Thymus (tissue), 14 donors: ENCODE measurements at places on chromosomes 4 and X.

DNA sequence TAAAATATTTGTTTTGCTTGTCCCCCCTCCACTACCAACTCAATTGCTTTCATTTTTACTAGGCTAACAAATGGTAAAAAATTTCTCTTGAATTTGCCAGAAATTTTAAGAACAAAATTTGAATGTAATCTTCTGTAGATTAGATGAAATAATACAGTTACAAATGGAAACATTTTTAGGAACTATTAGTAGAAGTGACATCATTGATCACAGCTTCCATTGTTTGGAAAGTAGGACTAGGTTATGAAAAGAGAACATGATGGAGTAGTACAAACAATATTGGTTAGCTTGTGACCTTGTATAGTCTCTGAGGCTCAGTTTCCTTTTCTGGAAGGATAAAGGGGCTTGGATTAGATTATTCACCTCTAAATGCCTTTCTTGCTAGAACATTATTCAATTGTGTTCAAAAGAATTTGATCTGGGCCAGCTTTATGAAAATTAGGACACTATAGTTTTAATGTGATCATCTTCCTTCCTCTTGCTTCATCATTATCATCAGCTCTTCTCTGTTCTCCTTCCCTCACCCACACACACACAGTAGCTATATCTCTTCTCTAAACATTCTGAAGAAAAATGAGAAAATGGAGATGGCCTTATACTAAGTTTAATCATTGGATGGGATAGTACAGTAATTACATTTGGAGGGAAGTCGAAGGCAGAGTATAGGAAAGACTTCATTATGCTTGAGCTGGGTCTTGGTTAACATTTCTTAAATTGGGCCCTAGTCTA lies 9.9 kb downstream of the MTMR1 start:
- no peak for DNase-seq

DNA sequence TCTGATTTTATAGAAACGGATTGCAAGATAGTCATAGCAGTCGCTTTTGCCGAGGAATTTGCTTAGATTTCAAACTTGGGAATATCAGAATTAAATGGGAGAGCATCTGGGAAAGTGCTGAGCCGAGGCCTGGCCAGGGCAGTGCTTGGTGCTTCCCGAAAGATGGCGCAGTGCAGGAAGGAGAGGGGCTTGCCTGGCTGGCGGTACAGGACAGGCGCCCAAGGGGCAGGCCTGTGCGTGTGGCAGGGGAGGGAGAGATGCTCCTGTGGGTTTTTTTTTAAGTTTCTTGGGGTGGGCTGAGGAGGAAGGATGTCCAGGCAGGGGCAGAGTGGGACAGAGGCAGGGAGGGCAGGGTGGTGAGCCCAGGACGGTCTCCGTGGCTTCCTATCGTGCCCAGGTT lies 241.1 kb downstream of the AFAP1 start:
- DNase-seq: no peak

DNA sequence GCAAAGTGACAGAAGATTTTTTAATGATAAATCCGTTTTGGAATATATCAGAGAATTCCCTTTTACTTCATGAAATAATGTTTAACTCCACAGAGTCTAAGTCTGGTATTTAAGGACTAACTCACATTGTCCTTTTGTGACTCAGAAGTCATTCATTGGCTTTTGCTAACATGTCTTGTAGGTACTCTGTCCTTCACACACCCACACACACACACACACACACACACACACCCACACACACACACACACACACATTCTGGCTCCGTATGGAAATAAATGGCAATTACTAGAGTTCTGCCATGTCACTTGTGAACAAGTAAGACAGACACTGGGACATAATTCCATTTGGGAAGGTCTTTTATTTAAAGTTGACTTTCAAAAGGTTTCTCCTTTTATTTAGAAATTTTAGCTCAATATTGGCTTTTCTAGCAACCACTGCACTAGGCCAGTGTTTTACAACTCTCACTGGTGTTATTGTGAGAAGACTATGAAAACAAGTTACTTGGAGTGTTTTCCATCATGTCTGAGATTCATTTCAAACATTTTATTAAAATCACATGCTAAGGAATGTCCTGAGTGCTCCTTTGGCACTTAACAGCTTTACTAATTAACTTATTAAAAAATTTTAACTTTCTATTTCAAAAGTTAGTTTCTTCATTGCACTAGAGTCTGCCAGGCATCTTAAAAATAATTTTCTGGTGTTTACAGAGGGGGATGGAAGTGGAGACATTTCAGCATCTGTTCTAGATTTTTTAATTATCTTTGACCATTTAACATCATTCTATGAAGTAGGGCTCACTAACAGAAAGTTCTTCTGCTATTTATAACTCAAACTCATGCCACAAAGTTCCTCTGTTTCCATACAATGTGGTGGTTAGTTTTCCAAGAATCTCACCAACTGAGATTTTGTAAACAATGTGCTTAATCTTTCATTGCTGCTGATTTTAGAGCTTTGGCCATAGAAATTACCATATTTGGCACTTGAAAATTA lies 240.3 kb upstream of the GPC4 start:
- DNase-seq: no peak

GRCh38 chr4:145583191-145584055 lies 35.8 kb upstream of the MMAA start:
- DNase-seq: no peak

DNA sequence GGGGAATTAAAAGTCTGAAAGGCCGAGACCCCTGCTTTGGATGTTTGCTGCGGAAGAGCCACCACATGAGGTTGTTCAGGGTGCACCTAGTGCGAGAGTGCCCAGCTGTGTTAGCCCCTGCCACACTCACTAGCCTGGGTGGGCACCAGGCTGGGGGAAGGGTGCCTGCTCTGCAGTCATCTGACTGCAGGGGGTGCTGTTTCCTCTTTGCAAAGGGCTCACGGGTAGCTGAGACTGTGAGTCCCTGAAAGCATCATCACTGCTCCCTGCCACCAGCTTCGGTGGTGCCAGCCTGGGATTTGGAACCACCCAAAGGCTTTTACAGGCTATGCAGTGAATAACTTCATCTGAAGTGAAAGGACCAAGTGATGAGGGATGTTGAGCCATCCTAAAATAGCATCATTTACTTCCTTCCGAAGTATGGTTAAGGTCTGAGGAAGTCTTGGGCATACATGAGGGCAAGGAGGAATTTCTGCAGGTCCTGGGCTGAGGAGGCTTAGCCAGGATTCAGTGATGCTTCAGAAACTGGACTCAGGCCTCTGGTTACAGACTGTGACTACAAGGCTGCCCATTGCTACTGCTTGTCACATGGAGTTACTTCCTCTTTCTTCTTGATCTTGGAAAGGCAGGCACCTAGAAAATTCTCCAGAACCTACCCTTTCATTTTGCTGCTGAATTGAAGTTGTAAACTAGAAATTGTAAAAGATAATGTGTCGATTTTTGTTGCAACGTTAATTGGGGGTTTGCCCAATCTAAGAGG lies 293.2 kb upstream of the PRPS2 start:
- no peak for DNase-seq

DNA sequence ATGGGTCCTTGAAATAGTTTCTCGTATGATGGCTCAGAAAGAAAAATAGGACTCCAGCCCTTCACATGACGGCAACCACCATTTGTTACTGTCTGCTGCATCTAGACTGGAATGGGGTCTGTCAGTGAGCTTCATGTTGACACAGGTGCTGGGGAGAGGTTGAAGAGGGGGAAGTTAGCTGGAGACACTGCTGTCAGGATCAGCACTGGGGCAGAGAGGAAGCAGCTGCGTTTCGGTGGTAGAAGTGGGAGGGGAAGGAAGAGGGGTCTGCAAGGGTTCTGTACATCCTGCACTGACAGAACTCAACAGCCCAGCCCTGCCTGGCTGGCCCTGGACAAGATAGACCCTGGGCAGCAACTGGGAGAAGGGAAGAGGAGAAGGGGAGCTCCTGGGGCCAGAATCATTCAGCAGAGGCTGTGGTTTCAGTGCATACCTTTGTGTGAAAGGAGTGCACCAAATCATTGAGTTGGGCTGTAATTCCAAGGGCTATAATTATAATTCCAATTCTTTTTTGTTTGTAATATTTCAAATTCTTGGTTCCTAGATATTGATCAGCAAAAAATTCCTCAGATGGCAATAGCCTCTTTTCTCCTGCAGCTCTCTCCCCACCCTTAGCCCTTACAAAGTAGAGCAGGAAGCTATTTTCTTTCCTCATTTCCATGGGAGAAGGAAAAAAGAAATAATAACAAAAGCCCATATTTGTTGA lies 119.4 kb upstream of the C1GALT1C1 start:
- no peak for DNase-seq

GRCh38 chr4:53376900-53377299 lies 541 bp upstream of the FIP1L1 start:
- no peak for DNase-seq
